ENCODE measurements at places on chromosomes 6 and 20.

- no peak for ATAC-seq
Measured at GRCh38 chr6:13831615-13832014, 17.3 kb upstream of the MCUR1 start.

GRCh38 chr6:116176596-116176995 is 50.7 kb upstream of the COL10A1 start:
- no peak for ATAC-seq

GRCh38 chr6:76792394-76792793 is 670.9 kb downstream of the HTR1B start:
- no peak for ATAC-seq

GRCh38 chr6:55664591-55665587 is 85.9 kb upstream of the HMGCLL1 start:
- ATAC-seq, result peak; percentile 77

GRCh38 chr20:15918631-15919030 is 654.6 kb downstream of the KIF16B start:
- ATAC-seq, result no peak

Measured in esophagus mucosa (tissue), 1 donor.